ENCODE measurements at places on chromosomes 2 and 18.

- DNase-seq, result peak; percentile 29
These were observed 568 bp downstream of the TMEM131 start for GRCh38 chr2:97995026-97995733.

DNA sequence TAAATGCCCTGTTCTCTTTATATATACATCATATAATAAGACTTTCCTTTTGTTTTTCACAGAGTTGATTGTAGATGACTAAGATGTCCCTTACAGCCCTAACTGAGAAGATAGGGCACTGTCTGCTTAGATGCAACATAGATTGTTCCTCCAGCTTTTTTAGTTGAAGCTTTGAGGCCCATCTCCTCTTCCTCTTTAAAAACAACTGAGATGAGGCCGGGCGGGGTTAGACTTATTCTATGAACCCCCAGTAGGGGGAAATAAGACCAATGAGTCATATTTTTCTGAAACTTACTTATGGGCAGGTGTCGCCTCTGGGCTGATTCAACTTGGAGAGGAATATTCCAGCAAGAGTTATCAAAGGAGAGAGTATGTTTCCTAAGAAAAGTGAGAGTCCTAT, 84.6 kb downstream of the FBXO15 start:
- no peak for DNase-seq

- no peak for DNase-seq
These were observed 297.2 kb downstream of the NDUFA10 start for GRCh38 chr2:239727776-239728600.

DNA sequence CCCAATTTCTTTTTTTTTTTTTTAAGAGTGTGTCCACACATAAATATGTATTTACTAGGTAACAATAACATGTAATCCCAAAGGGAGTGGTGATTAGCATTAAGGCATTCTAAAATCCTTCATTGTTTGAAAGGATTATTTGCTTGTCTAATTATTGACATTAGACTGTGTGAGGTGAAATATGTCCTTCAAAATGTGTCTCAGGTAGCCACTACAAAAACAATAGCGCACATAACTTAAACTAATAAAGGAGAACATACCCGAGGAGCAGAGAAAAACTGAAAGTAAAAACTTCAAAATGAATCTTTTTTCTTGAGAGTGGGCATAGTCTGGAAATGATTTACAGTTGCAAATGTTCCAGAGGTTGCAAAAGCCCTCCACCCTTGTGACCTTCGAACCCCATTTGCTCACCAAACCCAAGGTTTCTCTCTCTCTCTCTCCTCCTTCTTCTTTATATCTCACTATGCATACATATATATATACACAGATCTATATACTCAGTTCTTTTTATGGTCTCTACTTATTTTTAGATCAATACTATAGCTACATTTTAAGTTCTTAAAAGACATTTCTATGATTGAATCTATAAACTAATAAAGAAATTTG, 24.4 kb upstream of the FRZB start:
- no peak for DNase-seq

DNA sequence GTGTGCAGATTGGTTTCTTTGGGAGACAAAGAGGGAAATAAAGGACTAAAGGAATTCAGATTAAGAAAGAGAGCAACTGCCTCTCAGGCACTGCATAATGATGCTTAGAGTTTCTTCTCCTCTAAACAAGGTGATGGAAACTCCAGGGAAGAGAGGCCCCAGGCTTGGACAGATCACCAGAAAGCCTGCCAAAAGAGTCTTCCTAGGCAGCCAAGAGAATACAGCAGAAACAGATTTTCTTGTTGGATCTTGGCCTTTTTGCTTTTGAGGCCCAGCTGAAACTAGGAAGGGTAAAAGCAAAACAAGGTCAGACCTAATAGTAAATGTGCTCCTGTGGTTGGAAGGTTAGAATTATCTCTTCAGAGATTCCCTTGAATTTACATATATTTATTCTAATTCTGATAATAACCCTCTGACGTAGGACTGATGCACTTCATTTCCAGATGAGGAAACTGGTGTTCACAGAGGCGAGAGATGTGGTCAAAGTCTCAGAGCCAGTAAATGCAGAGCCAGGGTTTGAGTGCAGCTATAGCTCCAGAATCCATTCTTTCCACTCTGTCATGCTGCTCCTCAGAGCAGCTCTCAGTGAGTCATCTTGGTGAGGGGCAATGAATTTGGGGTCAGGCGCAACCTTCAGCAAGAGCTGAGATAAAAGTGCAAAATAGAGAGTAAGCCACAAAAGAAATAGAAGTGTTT, 142.3 kb upstream of the FBXO11 start:
- DNase-seq, result no peak

DNA sequence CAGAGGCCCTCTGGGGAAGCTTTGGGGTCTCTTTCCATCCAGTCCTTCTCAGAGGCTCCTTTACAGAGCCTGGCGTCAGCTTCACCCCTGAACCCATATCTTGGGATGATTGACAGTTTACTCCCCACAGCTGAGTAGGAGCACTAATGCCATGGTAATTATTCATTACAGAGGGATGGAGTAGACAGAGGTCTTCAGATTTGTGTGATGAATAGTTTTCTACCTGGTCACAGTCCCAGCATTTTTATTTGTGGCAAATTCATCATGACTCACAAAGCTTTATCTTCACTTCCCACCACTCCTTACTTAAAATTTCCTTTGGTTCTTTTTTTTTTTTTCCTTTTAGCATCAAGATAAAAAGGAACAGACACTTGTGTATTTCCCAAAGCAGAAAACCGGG, 104.2 kb downstream of the CCDC85A start:
- no peak for DNase-seq

DNA sequence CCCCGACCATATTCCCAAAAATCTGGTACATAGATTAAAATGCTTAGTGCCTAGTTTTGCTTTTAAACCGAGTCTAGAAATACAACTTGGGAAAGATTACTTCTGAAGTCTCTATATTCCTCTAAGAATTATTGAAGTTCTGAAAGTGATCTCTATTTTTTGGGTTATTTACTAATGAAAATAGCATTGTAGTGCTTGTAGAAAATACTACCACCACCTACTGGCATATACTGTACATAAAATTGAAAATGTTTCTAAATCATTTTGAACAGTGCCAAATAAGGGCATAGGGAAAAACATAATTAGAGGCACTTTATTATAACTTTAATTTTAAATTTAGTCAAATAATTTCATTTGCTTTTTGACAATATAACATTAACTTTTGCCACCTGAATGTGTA, 1399.6 kb upstream of the ZEB2 start:
- no peak for DNase-seq

GRCh38 chr2:199455545-199456382, 2.0 kb downstream of the SATB2 start:
- DNase-seq, result no peak

DNA sequence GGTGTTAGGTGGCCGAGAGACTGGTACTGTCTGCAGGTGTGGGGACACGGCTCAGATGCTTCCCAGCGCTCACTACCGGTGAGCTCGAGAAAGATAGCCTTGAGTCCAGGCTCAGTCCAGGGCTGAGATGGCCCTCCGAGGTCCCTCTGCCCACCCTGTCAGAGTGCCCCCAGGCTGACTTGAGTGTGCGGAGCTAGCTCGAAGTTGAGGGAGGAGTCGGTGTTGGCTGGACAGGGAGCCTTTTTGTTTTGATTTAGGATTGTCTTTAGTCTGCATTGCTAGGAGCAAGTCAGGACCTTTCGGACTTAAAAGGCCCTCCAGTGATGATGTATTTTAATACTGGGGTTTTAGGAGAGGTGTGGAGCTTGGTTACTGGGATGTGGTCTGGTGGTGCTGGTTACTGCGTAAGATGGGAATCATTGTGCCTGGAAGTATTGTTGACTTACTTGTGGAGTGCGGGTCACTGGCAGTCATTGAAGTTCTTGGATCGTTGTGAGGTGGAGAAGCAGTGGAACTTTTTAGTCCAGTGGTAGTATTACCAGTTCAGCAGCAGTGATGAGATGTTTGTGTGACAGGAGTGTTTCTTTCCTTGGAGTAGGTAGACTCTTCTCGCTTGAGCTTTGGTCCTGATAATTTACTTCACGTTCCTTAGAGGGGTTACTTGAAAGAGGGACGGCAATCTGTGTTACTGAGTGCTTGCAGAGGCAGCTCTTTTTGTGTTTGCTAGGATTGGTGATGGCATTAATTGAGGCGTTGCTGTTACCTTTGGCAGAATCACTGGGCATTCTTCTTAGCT, 633 bp downstream of the KIAA1328 start:
- DNase-seq, result no peak

DNA sequence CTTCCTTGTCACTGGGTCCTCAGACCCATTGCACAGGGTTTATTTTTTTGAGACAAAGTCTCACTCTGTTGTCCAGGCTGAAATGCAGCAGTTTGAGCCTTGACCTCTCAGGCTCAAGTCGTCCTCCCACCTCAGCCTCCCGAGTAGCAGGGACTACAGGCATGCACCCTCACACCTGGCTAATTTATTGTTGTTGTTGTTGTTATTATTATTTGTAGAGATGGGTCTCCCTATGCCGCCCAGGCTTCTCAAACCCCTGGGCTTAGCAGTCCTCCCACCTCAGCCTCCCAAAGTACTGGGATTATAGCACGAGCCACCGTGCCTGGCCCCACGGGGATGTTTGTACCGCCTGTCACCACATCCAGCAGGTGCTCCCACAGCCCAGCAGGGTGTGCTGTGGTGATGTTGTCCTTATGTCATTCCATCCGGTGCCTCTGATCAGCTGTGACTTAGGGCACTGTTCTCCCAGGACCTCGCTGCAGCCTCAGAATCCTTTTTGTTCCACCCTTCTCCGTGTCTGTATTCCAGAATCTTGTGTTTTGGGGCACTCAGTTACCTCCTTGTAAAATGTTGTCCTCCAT, 182.3 kb downstream of the INO80D start:
- DNase-seq, result no peak

GRCh38 chr2:225471482-225471881, 72.0 kb downstream of the NYAP2 start:
- DNase-seq, result no peak

DNA sequence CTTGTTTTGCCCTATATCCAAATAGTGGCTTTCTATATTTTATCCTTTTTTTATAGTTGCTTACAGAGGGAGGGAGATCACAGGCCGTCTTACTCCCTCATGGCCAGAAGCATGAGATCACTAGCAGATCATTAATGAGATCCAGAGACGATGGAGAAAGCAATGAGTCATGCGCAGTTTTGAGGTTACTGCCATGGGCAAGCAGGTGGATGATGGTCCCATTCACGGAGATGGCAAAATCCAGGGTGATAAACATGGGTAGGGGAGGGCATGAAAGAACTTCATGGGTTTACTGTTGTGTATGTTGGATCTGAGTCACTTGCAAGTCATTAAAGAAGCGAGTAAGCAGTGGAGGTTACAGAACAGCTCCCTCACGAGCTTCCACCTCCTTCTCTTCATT, 60.4 kb downstream of the C18orf63 start:
- no peak for DNase-seq

DNA sequence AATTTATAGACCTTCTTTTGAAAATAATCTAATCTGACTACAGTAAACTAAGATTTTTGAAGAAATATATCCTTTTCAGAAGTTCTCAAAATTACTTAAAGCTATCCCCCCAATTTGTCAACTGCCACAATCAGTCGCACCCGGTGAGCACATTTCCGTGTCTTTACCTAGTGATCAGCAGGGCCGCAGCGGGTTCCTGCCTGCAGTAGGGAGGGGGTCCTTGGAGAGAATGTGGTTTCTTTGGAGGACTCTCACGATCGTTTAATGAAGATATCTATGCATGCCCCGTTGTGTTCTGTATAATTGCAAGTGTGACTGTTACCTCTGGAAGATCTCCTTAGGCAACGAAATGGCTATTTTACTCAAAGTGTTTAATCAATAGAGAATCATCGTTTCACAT, 251.9 kb upstream of the RAB12 start:
- no peak for DNase-seq

DNA sequence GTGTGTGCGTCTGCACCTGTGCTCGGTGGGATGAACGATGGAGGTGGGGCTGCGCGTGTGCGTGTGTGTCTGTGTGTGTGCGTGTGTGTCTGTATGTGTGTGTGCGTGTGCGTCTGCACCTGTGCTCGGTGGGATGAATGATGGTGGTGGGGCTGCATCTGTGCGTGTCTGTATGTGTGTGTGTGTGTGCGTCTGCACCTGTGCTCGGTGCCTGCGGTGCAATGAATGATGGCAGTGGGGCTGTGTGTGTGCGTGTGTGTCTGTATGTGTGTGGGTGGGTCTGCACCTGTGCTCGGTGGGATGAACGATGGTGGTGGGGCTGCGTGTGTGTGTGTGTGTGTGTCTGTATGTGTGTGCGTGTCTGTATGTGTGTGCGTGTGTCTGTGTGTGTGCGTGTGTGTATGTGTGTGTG, 48.5 kb upstream of the CTDP1 start:
- no peak for DNase-seq

GRCh38 chr2:58893656-58894351, 652.7 kb upstream of the FANCL start:
- no peak for DNase-seq

- no peak for DNase-seq
These were observed 10.0 kb upstream of the GBX2 start for GRCh38 chr2:236177967-236178889.

DNA sequence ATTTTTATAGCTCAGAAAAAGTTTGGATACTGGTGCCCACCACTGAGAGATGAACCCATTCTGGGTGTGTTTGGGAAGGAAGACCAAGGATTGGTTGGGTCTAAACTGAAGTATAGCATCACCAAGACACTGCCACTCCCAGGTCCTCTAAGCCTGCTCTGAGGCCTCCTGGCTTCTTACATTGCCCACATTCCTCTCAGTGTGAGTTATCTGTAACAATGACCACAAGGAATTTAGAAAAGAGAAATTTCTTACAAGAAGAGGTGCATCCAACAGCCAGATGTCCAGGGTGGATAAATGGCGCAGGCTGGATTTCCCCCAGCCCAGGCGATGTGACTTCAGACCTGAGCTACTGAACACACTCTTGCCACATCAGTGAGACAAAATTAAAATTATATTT, 1.6 kb upstream of the GPR45 start:
- DNase-seq, result no peak

DNA sequence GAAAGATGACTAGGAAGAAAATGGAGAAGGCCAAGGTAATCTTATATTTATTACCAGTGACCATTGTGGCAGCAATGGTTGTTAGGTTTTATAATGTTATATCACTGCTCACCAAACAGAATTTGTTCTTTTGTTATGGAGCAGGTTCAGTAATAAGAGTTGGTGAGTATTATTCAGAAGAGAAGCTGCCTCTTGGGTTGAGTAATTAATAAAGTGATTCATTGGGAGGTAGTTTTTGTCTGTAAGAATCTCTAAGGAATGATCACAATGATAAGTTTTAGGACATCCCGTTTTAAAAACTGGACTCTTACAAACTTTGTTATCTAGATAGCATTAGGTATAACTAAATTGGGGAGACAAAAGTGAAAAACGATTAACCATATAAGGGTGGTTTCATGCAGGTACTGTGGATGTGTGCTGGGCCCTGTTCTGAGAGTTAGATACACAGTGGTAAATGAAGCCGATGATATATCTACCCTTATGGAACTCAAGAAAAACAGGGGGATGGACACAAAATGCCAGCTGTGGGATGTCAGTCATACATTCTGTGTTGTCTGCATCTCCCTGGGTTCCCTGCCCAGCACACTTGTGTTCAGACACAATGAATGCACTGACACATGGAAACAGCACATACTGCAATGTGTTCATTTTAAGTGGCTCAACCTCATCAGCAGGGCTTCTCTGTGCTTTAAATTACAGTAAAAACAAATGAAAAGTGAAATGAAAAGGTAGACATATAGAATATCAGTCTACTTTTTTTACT, 7.5 kb downstream of the MAP4K4 start:
- no peak for DNase-seq

- no peak for DNase-seq
These were observed 194.6 kb downstream of the GLI2 start for GRCh38 chr2:120930236-120930635.

All from stimulated activated CD8-positive, alpha-beta memory T cell treated with anti-CD3 and anti-CD28 coated beads, Interleukin-4, amount 100 ng/mL, for 24 hours (primary cell).